ENCODE measurements at places on chromosomes 7 and 10. TPM values are rescaled to one million over a fixed set of nuclear protein-coding genes. Genes with fewer than 3 reads are reported as not detected.

GRCh38 chr10:26486304-26486703 lies 48.2 kb downstream of the APBB1IP start:
- DNase-seq: no peak
- H3K27ac ChIP-seq: peak overlapping the region; percentile 72
- peaks cover 74% of the 10 kb centered on the region for H3K4me1 ChIP-seq
- H3K27me3 ChIP-seq: no peaks in the 10 kb centered on the region
- no peaks in the 10 kb centered on the region for H3K36me3 ChIP-seq

DNA sequence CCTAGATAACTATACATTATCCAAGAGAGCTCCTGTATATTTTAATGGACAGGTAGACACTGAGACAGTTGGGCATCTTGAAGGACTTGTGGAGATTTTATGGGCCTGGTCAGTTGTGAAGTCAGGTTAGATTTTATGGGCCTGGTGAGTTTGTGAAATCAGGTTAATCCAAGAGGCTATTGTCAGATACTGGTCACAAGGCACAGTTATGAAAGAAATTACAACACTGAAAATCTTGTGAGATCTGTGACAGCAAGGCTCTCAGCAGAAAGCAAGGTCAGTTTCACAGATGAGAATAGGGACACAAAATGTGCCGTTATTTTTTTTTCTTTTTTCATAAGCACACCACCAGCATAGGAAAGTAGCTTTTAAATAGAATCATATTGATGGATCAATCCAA lies 167.6 kb downstream of the VTI1A start:
- H3K27me3 ChIP-seq: no peaks in the 10 kb centered on the region
- no peaks in the 10 kb centered on the region for H3K4me1 ChIP-seq
- no peak for DNase-seq

DNA sequence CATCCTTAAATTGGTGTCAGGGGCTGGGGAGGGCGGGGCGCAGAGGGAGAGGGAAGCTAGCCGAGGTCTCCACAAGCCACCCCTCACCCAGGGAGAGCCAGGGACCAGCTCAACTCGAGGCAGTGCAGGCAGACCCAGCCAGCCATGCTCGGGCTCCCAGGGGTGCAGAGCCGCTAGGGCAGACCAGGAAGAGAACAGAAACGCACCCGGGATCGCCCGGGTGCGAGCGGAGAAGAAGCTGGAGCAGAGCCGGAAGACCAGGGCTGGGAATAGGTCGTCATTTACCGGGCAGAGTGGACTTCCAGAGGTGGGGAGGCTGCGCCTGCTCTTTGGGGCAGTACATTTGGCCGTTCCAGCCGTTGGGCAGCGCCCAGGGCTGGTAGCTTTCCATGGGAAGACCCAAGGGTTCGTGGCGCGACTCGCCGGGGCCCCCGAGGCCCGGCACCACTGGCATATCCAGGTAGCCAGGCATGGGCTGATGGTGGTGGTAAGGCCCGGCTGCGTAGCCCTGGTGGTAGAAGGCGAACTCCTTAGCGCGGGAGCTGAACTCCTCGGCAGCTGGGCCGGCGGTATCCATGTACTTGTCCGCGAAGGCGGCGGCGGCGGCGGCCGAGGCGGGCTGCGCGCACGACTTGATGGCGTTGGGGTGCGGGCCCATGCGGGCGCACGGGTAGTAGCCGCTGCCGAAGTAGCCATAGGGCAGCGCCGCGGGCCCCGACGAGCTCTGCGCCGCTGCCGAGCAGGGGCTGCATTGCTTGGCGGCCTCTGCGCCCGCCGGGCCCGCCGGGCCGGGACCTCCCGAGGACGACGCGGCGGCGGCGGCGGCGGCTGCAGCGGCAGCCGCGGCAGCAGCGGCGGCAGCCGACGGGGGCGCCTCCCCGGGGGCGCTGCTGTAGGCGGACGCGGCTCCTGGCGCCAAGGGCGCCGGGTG lies 755 bp downstream of the HOXA13 start:
- DNase-seq: no peak
- no peak overlapping the region for H3K27ac ChIP-seq
- peaks cover 25% of the 10 kb centered on the region for H3K4me1 ChIP-seq
- H3K27me3 ChIP-seq: peaks cover 83% of the 10 kb centered on the region
- no peaks in the 10 kb centered on the region for H3K36me3 ChIP-seq

- no peaks in the 10 kb centered on the region for H3K36me3 ChIP-seq
- no peak overlapping the region for H3K4me3 ChIP-seq
- DNase-seq: no peak
- peaks cover 93% of the 10 kb centered on the region for H3K4me1 ChIP-seq
- peak overlapping the region; percentile 79 for H3K27ac ChIP-seq
- no peaks in the 10 kb centered on the region for H3K27me3 ChIP-seq
Observed at GRCh38 chr7:151013356-151013732, 10.9 kb downstream of the ATG9B start.

DNA sequence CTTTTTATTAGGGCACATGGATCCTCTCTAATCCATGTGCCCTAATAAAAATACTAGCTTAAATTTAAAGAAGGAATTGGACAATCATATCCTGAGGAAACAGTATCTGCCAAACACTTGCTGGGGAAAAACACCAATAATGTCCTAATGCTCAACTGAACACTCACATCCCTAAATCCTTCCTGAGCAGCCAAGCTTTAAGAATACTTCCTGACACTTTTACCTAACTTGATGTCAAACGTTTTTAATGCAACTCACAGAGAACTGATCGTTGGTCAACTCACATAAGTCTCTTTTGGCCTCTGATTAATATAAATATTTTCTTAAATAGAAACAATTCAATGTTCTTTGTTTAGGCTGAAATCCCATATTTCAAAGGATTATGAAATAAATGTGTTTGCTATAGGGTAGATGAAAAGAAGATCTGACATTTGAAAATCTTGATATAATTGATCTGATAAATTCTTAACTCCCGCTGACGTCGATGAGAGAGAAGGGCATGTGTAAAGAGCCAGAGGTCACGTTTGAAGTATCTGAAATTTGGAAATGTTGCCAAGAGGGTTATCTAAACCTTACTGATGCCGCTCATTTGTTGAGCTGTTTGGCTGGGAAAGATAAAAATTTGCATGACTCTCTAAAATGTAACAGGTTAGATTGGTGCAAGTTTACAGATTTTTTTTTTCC lies 122.8 kb upstream of the RHOBTB1 start:
- no peak overlapping the region for H3K27ac ChIP-seq
- no peak for DNase-seq
- no peaks in the 10 kb centered on the region for H3K4me1 ChIP-seq
- H3K27me3 ChIP-seq: no peaks in the 10 kb centered on the region
- H3K36me3 ChIP-seq: no peaks in the 10 kb centered on the region
- H3K4me3 ChIP-seq: no peak overlapping the region

DNA sequence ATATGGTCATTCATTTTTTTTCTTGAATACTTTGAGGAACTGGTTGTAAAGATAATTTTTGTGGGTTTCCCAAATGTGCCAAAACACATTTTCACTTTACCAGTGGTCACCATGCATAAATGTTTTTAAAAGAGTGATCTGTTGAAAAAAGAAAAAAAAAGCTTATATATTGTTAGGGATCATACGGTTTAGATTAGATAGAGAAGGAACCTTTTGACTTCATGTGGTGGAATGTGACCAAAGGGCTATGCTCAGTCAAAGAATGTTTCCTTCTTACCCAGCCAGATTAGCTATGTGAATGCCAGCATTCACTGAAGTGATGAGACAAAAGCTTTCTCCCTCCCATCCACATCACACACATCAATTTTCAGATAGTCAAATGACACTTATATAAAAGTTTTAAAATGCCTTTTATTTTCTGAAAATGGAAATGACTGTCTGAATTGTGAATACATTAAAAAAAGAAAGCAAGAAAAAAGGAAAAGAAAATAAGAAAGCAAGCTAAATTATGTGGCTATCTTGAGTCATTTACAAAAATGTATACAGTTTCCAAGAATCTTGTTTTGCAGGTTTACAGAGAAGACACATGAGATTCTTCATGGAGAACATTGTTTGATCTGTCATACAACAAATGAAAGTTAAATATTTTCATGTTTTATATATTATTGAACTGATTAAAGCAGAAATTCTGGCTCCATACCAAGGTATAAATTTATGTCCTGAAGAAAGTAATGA lies 8.6 kb upstream of the CPED1 start:
- H3K27ac ChIP-seq: no peak overlapping the region
- no peaks in the 10 kb centered on the region for H3K27me3 ChIP-seq
- H3K36me3 ChIP-seq: peaks cover 3% of the 10 kb centered on the region
- no peak overlapping the region for H3K4me3 ChIP-seq
- no peak for DNase-seq

- no peak overlapping the region for H3K4me3 ChIP-seq
- no peaks in the 10 kb centered on the region for H3K4me1 ChIP-seq
- no peaks in the 10 kb centered on the region for H3K27me3 ChIP-seq
- DNase-seq: no peak
Observed at GRCh38 chr10:84416245-84416555, 87.8 kb downstream of the CCSER2 start.

- H3K27ac ChIP-seq: no peak overlapping the region
- DNase-seq: no peak
- H3K36me3 ChIP-seq: no peaks in the 10 kb centered on the region
Observed at GRCh38 chr10:17115683-17116082, 13.9 kb downstream of the CUBN start.

- H3K4me3 ChIP-seq: no peak overlapping the region
- DNase-seq: no peak
- H3K27me3 ChIP-seq: no peaks in the 10 kb centered on the region
- H3K27ac ChIP-seq: no peak overlapping the region
Observed at GRCh38 chr7:72307566-72307965, 104.6 kb downstream of the CALN1 start.

GRCh38 chr10:30542895-30543288 lies 86.7 kb downstream of the LYZL2 start:
- no peaks in the 10 kb centered on the region for H3K4me1 ChIP-seq
- peak overlapping the region; percentile 32 for H3K27ac ChIP-seq
- no peaks in the 10 kb centered on the region for H3K27me3 ChIP-seq
- H3K4me3 ChIP-seq: no peak overlapping the region

DNA sequence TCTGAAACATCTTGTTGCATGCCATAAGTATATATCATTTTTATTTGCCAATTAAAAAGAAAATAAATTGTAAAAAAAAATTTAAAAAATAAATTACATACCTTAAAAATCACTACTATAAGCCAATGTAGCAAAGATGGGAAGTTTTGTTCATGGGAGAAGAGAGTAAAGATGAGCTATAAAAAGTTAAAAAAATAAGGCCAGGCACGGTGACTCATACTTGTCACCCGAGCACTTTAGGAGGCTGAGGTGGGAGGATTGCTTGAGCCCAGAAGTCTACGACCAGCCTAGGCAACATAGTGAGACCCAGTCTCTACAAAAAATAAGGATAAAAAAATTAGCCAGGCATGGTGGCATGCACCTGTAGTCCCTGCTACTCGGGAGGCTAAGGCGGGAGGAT lies 8.4 kb upstream of the STK32C start:
- no peaks in the 10 kb centered on the region for H3K4me1 ChIP-seq
- no peak overlapping the region for H3K4me3 ChIP-seq
- no peaks in the 10 kb centered on the region for H3K36me3 ChIP-seq
- no peak overlapping the region for H3K27ac ChIP-seq

GRCh38 chr7:97555857-97556421 lies 175.9 kb upstream of the TAC1 start:
- DNase-seq: no peak
- H3K4me1 ChIP-seq: no peaks in the 10 kb centered on the region

- H3K4me1 ChIP-seq: no peaks in the 10 kb centered on the region
- H3K4me3 ChIP-seq: no peak overlapping the region
- H3K36me3 ChIP-seq: no peaks in the 10 kb centered on the region
- no peak overlapping the region for H3K27ac ChIP-seq
- DNase-seq: no peak
Observed at GRCh38 chr7:117152213-117153007, 170.4 kb downstream of the WNT2 start.

DNA sequence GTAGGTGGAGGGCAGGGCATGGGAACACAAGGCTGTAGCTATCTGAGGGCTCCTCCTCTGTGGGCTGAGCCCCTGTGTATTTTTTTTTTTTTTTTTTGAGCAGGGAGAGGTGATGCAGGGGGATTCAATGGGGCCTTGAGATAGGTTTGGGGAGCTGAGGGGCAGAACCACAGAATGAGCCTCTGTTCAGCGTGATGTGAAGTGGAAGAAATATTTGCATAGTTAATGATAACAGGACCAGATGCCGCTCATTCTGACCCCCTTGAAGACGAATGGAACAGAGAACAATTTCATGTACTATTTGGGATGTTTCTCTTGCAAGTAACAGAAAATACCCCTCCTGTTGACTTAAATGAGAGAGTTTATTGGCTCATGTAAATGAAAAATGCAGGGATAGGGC lies 69.7 kb upstream of the EMX2 start:
- H3K4me3 ChIP-seq: no peak overlapping the region
- no peak for DNase-seq
- no peaks in the 10 kb centered on the region for H3K36me3 ChIP-seq
- H3K4me1 ChIP-seq: no peaks in the 10 kb centered on the region
- H3K27ac ChIP-seq: no peak overlapping the region

GRCh38 chr7:55365205-55365674 lies at the start of gene LANCL2:
TSS of gene LANCL2 (plus strand) at chr7:55365337. CDS start at chr7:55366026, 689 bp downstream.
- peak within 1 kb of the TSS; percentile 100 for H3K4me3 ChIP-seq

TMEM229A gene
- total RNA-seq: not detected

MPP7 gene
- total RNA-seq: 7.9 TPM

ICA1 gene
- 0.33 TPM for total RNA-seq

ARL3 gene
- total RNA-seq: 8.7 TPM

CDK1 gene
- total RNA-seq: 67.9 TPM

TCAF2 gene
- 18.2 TPM for total RNA-seq

FAM3C gene
- total RNA-seq: 51.2 TPM

AS3MT gene
- 0.44 TPM for total RNA-seq

C10orf105 gene
- total RNA-seq: 0.04 TPM

PITX3 gene
- not detected for total RNA-seq
